ENCODE measurements at places on chromosomes 4 and X. TPM values are rescaled to one million over a fixed set of nuclear protein-coding genes. Genes with fewer than 3 reads are reported as not detected.

RPA4 gene
- 0.30 TPM for polyA plus RNA-seq

CXCL8 gene
- 33.8 TPM for polyA plus RNA-seq

SH3D19 gene
- polyA plus RNA-seq: 45.8 TPM

VSIG4 gene
- polyA plus RNA-seq: 82.2 TPM

GLRA2 gene
- polyA plus RNA-seq: not detected

FGFBP2 gene
- polyA plus RNA-seq: 0.47 TPM

ZIC3 gene
- polyA plus RNA-seq: not detected

RTL9 gene
- polyA plus RNA-seq: 0.06 TPM

PRDM8 gene
- 2.9 TPM for polyA plus RNA-seq

PDGFC gene
- polyA plus RNA-seq: 4.6 TPM

NWD2 gene
- polyA plus RNA-seq: not detected

RAI2 gene
- 13.8 TPM for polyA plus RNA-seq

NR3C2 gene
- polyA plus RNA-seq: 3.6 TPM

NAP1L3 gene
- 0.63 TPM for polyA plus RNA-seq

NDUFC1 gene
- polyA plus RNA-seq: 57.2 TPM

AFM gene
- not detected for polyA plus RNA-seq

SLC39A8 gene
- 314 TPM for polyA plus RNA-seq

SLIT2 gene
- polyA plus RNA-seq: 6.6 TPM

GLRB gene
- polyA plus RNA-seq: 0.96 TPM

DSPP gene
- not detected for polyA plus RNA-seq

SPATA4 gene
- polyA plus RNA-seq: 1.1 TPM

TFE3 gene
- polyA plus RNA-seq: 34.0 TPM

ZCCHC12 gene
- polyA plus RNA-seq: 0.10 TPM

CFP gene
- 22.5 TPM for polyA plus RNA-seq

CC2D2A gene
- 12.5 TPM for polyA plus RNA-seq

SGMS2 gene
- 32.2 TPM for polyA plus RNA-seq

GUCY1B1 gene
- polyA plus RNA-seq: 9.4 TPM

XAGE1A gene
- 3.1 TPM for polyA plus RNA-seq

GIMD1 gene
- not detected for polyA plus RNA-seq

GYPE gene
- polyA plus RNA-seq: 0.70 TPM

UBA1 gene
- polyA plus RNA-seq: 92.5 TPM

TMPRSS11D gene
- polyA plus RNA-seq: 0.04 TPM

TLR10 gene
- 0.73 TPM for polyA plus RNA-seq

SPANXN4 gene
- not detected for polyA plus RNA-seq

PCDH7 gene
- polyA plus RNA-seq: 0.75 TPM

MSX1 gene
- polyA plus RNA-seq: 3.1 TPM

UGT2B17 gene
- 0.33 TPM for polyA plus RNA-seq

RNF212 gene
- 3.5 TPM for polyA plus RNA-seq

CXCL10 gene
- polyA plus RNA-seq: 18.6 TPM

MGARP gene
- polyA plus RNA-seq: 0.87 TPM

DCAF4L1 gene
- 0.14 TPM for polyA plus RNA-seq

GLOD5 gene
- 5.1 TPM for polyA plus RNA-seq

RBMX gene
- polyA plus RNA-seq: 89.0 TPM

F11 gene
- polyA plus RNA-seq: 12.9 TPM

SMIM43 gene
- 0.16 TPM for polyA plus RNA-seq

DUX4 gene
- polyA plus RNA-seq: not detected

CXorf38 gene
- polyA plus RNA-seq: 16.0 TPM

GAGE2A gene
- not detected for polyA plus RNA-seq

NUDT10 gene
- polyA plus RNA-seq: 0.30 TPM

ATRX gene
- 12.1 TPM for polyA plus RNA-seq

GPR173 gene
- polyA plus RNA-seq: 0.96 TPM

Measured in lung (tissue), 17 donors.